ENCODE measurements at places on chromosomes 7 and 10.

- no peak for DNase-seq
These were observed 430.2 kb downstream of the LRMDA start for GRCh38 chr10:75861582-75861981.

- no peak for DNase-seq
These were observed 99.1 kb downstream of the PLCE1 start for GRCh38 chr10:94092848-94093247.

GRCh38 chr7:41931263-41931646, 228.4 kb upstream of the INHBA start:
- no peak for DNase-seq

GRCh38 chr7:150412518-150413488, 33.7 kb downstream of the ZNF775 start:
- no peak for DNase-seq

DNA sequence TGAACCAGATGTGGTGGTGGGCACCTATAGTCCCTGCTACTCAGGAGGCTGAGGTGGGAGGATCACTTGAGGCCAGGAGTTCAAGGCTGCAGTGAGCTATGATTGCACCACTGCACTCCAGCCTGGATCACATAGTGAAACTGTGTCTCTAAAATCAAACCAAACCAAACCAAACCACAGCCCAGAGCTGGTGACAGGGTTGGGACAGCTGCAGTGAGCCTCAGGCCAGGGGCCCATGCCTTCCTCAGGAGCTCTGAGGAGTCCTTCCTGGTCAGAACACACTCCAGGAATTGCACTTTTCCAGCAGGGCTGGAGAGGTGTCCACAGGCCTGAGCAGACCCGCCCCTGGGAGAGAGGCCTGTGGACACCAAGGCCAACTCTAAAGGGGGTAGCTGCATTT, 32.5 kb upstream of the OCM2 start:
- DNase-seq: no peak

GRCh38 chr7:98872328-98872924, 2.6 kb upstream of the TMEM130 start:
- peak; percentile 15 for DNase-seq

DNA sequence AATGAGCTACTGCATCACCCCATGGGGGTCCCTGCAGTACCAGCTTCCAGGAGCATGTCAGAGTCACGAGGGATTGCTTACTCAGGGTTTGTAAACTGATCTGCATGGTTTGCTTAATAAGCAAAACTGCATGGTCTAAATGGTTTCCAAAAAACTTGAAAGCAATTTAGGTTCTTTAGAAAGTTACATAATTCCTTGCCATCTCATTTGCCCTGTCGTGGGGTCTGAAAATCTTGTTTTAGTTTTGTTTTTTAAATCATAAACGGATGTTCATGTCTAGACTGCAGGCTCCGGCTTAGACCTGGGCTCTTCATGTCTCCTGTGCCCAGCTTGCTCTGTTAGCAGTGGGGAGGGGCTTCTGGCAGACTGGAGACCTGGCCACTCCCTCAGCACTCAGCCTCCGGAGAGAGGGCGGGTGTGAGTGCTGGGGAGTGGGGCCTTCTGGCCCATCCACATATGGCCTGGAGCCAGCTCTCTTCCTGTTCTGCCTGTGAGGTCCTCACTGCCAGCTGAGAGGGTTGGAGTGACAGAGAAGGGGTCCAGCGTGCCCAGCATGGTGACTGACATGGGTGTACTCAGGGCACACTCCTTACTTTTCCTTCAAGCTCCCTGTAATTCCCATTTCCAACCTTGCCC, 17.5 kb downstream of the PRF1 start:
- DNase-seq: no peak

DNA sequence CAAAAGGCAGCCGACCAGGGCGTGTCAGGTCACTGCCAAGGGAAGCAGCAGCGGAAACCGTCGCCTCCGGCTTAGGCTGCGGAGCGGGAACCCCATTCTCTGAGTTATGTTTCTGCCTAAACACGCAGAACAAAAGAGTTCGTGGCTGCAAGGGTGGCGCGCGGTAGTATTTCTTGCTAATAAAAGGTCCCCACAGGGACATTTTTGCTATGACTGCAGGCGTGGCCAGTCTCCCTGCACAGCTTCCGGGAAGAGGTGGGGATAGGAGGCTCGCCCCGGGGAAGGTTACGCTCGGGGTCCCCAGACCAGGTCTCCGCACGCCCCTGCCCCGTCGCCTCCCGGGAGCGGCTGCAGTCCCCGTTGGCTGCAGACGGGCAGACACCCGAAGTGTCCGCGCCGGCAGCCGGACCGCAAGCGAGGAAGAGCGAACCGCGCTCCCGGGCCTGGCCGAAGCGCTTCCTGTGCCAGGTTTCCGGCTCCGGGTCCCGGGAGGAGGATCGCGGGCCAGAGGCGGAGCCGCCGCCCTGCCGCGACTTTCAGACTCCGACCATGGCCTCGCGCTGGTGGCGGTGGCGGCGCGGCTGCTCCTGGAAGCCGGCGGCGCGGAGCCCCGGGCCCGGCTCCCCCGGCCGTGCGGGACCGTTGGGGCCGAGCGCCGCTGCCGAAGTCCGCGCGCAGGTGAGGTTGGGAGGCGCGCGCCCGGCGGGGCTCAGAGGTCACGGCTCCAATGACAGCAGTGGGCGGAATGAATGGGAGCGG, at the start of gene PDSS1:
Gene PDSS1, plus strand, starts transcription at position 539 of the 759 bp plus-strand sequence. Its CDS starts 11 bp downstream, at position 550.
- peak; percentile 59 for DNase-seq

- DNase-seq: no peak
These were observed 1.1 kb upstream of the CNTNAP2 start for GRCh38 chr7:146115548-146115850.

DNA sequence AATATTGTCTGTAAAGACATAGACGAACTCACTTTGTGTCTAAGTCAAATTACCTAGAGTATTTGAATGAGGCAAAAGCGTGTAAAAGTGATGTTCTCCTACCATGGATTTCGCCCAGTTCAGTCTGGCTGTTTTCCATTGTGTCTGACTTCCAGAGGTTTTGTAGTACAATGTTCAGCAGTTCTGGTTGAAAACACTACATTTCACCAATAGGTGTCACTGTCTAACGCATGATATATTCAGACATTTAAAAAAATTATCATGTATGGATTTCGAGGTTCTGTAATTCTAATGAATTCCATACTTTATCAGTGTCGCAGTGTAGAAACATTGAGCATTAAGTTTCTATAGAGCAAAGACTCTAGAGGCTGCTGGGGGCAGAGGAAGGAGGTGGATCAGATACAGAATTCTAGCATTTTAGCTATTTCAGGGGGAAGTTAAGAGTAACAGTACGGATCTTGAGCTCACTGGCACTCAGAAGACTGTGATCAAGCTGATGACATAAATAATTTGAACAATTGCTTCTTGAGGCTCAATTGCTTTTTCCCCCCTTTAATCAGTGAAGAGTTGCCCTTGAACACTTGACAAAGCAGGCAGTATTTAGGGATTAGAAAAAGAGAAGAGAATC, 196.9 kb upstream of the RHOBTB1 start:
- DNase-seq: peak; percentile 21

- no peak for DNase-seq
These were observed 89.6 kb downstream of the CACNB2 start for GRCh38 chr10:18229826-18230225.

DNA sequence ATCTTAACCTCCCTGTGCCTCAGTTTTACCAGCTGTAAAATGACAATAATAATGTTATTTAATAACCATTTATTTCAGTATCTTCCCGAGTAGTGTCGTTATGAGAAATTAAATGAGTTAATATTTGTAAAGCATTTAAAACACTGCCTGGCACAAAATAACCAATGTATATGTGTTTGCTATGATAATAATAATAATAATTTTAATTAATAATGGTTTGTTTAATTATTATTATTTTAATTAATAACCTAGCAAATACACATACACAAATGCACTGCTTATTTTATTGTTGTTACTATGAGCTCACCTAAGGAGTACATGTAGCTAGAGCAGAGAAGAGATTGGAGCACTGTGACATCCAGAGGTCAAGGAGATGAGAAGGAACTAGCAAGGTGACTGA, 18.2 kb upstream of the GPNMB start:
- no peak for DNase-seq

GRCh38 chr10:83806717-83807116, 332.6 kb upstream of the GHITM start:
- no peak for DNase-seq

GRCh38 chr7:159007364-159007995, 137.2 kb downstream of the VIPR2 start:
- no peak for DNase-seq

GRCh38 chr10:11043039-11043438, 25.4 kb downstream of the CELF2 start:
- DNase-seq: no peak

DNA sequence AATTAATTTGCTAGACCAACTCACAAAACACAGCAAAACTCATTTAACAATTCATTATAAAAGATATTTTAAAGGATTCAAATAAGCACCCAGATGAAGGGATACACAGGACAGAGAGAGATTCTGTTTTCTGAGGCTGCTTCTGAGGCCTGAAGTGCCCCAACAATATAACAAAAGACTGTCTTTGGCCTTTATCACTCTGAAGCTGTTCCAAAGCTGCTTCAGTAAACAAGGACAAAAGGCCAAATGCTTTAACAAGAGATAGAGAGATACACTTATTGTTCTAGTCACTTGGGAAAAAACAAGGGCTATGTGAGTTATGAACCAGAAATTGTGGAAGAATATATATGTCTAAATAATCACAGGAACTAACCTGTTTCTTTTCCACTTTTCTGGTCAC, 223.7 kb downstream of the CXCL12 start:
- DNase-seq: no peak
